ENCODE measurements at places on chromosomes 7 and 10. TPM values are rescaled to one million over a fixed set of nuclear protein-coding genes. Genes with fewer than 3 reads are reported as not detected.

DNA sequence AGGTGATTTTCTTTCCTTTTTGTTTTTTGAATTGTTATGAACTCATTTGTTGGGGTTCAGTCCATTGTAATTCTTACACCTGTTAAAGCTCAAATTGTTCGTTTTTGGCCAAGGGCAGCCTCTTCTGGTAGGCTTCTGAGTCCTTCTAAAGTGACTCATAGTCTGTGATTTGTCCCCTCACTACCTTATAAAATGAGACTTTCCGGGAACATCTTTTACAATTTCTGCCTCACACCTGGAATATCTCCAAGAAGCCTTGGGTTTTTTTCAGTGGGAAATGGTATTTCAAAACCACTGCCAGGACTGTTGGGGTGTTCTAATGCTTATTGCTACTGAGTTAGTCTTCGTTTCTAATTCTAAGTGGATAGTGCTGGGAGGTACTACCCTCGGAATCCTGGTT lies 56.7 kb downstream of the BMPR1A start:
- no peak for DNase-seq

Gene CDNF
- 1.9 TPM for total RNA-seq

DNA sequence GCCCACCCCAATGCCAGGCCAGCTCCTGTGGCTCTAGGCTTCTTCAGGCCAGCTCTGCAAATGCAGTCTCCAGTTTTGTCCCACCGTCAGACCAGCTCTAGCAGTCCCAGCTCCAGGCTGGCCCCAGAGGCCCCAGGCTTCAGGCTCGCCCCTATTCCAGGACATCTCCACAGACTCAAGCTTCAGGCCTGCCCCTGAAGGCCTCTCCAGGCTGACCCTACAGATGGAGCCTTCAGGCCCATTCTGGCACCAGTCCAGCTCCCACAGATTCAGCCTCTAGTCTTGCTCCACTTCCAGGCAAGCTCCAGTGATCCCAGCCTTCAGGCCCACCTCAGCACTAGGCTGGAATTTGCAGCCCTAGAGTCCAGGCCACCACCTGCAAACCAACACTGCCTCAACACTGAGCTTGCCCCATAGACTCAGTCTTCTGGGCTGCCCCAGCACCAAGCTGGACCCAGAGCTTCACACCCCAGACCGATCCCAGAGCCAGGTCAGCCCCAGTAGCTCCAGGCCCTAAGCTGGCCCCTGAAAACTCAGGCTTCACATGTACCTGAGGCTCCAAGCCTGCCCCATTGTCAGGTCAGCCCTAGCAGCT lies 170.2 kb downstream of the ITGB1 start:
- DNase-seq = no peak

DNA sequence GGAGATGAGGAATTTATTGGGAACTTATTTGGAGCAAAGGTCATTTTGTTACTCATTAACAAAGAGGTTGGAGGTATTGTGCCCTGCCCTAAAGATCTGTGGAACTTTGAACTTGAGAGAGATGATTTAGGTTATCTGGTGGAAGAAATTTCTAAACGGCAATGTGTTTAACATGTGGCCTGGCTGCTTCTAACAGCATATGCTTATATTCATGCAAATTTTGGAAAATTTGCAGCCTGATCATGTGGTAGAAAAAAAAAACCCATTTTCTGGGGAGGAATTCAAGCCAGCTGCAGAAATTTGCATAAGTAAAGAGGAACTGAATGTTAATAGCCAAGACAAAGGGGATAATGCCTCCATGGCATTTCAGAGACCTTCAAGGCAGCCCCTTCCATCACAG lies 10.7 kb upstream of the PANK1 start:
- no peak for DNase-seq

DNA sequence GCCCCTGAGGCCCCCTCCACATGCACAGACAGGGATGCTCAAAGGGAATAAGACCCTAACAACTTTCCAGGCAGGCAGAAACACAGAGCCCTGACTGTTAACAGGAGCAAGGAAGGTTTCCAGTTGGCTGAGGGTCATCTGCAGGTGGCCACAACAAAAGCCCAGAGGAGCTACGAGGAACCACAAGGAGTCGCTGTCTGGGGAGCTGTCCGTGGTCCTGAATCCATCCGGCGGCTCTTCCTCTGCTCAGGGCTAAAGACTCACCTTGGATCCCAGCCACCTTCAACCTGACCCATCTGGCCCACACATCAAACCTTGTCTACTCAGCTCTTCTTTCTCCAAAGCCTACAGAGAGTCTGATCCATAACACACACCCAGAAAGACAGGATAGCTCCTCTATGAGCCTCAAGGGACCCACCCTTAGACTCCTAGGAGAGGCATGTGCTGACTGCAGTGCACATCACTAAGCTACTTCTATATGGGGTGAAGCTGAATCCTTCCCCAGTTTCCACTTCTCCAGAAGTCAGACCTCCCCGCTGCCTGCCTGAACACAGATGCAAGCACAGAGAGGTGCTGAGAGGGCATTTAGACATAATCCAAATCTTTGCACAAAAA lies 104.0 kb downstream of the SLIT1 start:
- DNase-seq = no peak

GRCh38 chr10:105989995-105990394 lies 1174.5 kb downstream of the SORCS1 start:
- no peak for DNase-seq

DNA sequence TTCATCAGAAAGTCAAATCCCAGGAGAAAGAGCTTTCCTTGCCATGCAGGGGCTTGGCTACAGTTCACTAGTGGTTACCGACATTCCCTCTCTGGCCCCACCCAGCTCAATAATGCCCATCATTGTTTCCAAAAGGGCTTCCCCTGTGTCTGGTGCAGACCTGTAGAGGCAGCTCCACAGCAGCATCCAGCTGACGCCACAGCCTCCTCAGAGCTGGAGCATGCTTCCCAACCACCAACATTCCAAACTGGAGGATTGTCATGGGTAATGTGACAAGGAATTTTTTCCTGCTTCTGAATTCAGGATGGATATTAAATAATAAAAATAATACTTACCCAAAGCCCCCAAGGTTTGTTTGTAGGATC lies 77.4 kb downstream of the ZNF365 start:
- DNase-seq = no peak

DNA sequence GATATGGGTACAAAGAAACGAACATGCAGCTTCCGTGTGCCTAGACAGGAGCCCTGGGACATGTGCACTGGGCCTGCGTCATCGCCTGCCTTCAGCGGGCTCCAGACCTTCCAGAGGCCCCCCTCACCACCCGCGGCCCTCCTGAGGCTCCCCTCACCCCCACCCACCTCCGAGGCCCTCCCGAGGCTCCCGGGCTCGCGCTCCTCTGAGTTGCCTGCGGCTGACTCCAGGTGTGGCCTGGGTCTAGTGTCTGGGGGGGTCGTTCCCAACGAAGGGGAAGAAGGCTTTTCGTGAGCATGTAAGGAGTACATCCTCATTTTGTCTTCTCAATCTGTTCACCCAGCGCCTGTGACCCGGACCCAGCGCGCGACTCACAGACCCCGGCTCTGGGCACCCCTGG lies 177.3 kb upstream of the ZNF32 start:
- DNase-seq = no peak

Gene EPDR1
- total RNA-seq = 55.1 TPM

Gene GLI3
- total RNA-seq = 3.9 TPM

DNA sequence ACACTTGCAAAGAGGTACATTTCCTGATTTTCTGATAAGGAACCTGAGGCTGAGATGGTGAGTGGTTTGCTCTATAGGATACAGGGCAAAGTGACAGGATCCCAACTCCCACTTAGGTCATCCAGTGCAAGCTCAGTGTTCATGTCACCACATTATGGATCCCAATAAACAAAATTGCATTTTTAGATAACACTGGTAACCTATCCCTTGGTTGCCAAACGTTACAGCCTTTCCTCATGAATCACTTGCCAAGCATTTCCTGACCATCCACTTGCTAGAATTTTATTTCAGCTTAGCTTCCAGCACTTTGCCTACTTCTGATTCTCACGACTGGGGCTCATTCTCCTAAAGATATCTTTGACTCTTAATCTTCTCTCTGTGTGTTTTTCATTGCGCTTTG lies 131.4 kb upstream of the ODAD2 start:
- DNase-seq = no peak

- no peak for DNase-seq
Observed at GRCh38 chr7:96187735-96188134, 134.2 kb downstream of the SLC25A13 start.

DNA sequence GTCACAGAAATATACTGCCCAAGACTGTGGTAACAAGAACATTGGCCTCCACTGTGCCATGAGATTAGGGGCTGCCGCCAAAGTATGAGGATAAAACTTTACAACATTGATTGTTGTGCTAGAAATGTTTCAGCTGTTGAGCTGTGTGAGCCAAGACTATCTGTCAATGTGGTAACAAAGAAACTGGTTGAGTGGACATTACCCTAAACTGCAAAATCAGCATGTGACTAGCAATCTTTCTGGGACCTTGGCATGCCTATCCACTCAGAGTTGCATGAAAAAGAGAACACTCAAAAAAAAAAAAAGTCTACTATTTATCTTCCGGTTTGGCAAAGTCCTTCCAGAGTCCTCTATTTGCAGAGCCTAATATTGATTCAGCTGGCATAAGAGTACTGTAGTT lies 605.6 kb upstream of the CNTNAP2 start:
- DNase-seq = no peak

Gene LRMDA
- 22.3 TPM for total RNA-seq

GRCh38 chr7:102390697-102391484 lies 5.3 kb upstream of the PRKRIP1 start:
- DNase-seq = peak; percentile 85

- DNase-seq = no peak
Observed at GRCh38 chr10:54402576-54402975, 398.5 kb downstream of the PCDH15 start.

DNA sequence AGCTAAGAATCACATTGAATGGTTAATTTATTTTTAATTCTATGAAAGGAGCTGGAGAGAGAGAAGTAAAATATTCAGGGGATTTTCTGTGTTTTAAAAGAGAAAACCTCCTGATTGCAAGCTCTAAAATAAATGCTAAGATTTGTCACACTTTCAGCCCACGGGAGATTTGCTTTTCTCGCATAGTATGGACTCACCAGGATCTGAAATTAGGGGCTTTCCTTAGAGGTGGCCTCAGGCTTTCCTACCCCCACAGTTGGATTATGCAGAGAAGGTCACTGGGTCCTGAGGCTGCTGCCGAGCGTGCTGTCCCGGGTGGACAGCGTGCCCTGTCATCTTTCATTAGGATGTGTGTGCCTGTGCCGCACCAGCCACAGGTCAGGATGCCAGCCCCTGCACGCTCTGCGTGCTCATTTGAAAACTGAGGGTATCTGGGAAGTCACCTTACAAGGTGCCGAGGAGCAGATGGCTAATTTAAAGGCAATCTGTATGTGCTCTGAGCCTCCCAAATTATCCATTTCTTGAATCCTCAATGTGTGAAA lies 258.8 kb downstream of the CELF2 start:
- no peak for DNase-seq

Gene CYP2C8
- total RNA-seq = not detected

GRCh38 chr10:74156919-74157289 lies 5.9 kb downstream of the ADK start:
- DNase-seq = no peak

GRCh38 chr10:71864911-71865361 lies 13.9 kb upstream of the PSAP start:
- no peak for DNase-seq

GRCh38 chr10:130341356-130341755 lies 205.2 kb downstream of the GLRX3 start:
- no peak for DNase-seq

Gene ZNF804B
- not detected for total RNA-seq

DNA sequence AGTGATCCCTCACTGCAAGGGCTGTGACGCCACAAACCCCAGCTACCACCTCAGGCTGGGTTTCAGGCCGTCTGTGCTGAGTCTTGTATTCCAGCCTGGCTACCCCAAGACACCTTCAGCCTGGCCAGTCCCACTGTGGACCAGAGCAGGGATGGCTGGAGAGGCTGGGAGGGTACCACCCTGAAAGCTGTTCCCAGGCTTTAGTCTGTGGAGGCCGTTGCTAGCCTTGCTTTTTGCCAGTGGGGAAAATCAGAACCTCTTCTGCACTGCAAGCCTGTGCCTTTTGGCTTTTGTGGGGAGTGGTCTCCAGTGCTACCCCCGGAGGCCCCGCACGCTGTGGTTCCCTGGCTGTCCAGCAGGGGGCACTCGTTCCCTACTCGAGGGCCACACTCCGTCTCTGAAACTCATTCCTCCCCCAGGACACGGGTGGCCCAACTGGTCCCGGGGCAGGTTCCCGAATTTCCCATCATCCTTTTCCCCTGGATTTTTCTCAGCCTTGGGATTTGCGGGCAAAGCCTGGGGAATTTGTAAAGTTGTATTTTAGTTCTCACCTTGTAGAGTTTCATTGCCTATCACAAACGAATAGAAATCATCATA lies 128.4 kb upstream of the BTBD16 start:
- DNase-seq = no peak

DNA sequence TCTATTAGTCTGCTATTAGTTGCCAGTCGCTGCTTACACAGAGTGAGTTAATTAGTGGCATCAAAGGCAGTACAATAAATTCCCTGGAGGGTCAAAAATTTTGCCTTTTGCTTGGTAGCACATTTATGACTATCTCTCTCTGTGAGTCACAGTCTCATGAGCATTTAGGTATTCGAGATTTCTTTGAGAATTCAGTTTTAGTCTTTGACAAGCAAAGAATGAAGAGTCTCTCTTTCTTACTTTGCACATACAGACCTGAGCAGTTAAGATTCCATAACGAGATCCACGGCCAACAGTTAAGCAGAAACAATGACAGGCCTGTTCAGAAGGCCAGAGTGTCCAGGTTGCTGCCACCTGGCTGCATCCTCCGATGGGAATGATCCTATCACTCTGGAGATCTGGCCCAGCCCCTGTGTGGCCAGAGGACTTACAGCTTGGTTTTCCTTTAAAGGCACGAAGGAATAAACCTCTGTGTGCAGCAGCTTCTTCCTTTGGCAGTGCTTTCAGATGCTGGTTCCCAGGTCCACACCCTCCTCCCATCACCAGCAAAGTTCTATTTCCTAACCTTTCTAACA lies 80.6 kb downstream of the GLI3 start:
- no peak for DNase-seq

DNA sequence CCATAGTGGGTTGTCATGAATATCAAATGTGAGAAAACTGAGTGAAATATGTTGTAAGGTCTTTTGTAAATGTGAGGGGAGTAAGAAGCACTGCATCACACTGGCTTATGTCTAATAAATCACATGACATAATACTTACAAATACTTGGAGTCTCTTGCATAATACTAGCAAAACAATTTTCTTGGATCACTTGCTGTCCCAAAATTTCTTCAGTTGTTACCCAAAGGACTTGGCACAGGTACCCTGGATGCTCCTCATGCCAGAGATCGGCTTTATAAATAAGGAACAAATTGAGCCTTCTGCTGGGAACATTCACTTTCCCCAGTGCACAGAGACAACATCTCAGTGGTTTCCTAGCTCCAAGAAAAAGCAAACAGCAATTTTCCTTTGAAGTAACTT lies 5.0 kb upstream of the LRIT2 start:
- DNase-seq = no peak

Gene CALML5
- not detected for total RNA-seq

Gene FAM25A
- not detected for total RNA-seq

Gene CRCP
- 23.6 TPM for total RNA-seq

Gene SFRP4
- 0.32 TPM for total RNA-seq

Gene ACTL6B
- total RNA-seq = not detected

Data from Right ventricle myocardium inferior (tissue), 1 donor.